ENCODE measurements at places on chromosomes 1 and 21. TPM values are rescaled to one million over a fixed set of nuclear protein-coding genes. Genes with fewer than 3 reads are reported as not detected.

GRCh38 chr1:81666586-81666985 is 134.1 kb upstream of the ADGRL2 start:
- DNase-seq: no peak

DNA sequence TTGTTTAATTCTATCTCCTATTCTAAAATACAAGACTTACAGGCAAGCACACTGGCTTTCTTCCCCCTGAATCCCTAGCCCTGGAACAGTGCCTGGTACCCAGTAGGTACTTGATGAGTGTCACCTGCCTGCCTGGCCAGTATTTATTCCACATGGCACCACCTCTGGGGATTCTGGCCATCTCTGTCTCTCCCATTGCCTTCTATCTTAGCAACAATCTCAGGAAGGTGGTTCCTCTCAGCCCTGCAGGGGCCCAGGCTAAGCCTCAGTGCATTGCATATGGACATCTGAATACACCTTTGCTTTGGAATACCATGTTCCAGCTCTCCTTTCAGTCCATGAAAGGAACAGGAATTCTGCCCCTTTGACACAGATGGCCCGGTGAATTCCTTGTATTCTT is 81.0 kb downstream of the HIVEP3 start:
- DNase-seq: no peak

DNA sequence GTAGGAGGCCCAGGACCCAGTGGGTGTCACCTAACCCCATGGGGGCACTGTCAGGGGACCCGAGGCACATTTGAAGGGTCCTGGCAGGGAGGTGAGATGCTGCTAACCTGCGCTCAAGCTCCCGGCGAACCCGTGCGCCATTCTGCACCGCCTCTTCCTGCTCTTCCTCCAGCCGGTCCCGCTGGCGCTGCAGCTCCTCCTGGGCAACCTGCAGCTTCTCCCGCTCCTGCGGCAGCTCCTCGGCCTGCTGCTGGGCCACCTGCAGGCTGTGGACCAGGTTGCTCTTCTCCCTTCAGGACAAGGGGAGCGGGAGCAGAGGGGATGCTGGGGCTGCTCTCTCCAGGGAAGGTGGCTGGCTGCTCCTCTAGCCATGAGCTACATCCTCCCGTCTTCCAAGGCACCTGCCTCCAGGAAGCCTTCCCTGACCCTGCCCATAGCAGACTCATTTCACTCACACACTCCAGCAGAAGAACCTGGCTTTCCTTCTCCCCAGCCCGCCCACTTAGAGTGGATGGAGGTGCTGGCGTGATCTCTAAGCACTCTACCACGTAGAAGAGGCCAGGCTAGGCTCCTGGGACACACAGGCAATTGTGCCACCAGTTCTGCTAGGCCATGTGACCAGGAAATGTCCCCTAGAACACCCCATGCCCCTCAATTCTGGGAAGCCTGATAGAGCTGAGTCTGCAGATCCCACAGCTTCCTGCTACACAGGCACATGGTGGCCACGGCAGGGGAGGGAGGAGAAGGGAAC is 15.2 kb upstream of the NBPF1 start:
- peak; percentile 66 for DNase-seq

- DNase-seq: no peak
Observed at GRCh38 chr1:151891512-151891911, 17.8 kb downstream of the THEM4 start.

DNA sequence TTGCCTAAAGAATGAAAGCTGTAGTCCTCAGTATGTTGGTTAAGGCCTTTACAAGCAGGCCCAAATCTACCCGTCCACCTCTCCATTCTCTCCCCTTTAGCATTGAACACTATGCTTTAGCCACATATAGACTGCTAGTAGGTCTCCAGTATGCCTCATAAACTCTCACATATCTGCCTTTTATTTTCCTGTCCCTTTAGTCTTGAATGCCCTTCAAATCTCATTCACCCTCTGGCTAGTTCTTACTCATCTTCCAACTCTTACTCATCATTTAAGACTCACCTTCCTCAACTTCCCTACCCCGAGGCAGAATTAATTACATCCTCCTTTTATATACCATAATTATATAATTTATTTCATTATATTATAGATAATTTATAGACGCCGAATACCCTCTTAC is 78.7 kb upstream of the TSPAN2 start:
- no peak for DNase-seq

DNA sequence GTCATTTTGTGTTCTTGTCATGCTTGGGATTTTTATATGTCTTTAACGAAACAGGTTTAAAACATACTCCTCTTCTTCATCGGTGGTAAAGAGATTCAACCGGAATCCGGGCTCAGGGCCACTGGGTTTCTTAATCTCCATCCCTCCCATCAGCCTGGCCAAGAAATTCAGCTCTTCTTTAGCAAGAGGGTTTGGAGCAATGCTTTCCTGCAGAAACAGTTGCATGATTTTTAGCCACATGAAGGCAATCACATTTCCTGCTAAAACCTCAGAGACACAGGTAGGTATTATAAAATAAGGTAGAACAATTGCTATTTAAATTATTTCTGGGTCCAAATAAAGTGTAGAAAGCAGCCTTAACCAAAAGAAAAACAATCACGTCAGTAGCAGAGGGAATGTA is 22.7 kb upstream of the LSM10 start:
- no peak for DNase-seq

GRCh38 chr1:38608202-38608864 is 251.2 kb downstream of the RRAGC start:
- DNase-seq: no peak

DNA sequence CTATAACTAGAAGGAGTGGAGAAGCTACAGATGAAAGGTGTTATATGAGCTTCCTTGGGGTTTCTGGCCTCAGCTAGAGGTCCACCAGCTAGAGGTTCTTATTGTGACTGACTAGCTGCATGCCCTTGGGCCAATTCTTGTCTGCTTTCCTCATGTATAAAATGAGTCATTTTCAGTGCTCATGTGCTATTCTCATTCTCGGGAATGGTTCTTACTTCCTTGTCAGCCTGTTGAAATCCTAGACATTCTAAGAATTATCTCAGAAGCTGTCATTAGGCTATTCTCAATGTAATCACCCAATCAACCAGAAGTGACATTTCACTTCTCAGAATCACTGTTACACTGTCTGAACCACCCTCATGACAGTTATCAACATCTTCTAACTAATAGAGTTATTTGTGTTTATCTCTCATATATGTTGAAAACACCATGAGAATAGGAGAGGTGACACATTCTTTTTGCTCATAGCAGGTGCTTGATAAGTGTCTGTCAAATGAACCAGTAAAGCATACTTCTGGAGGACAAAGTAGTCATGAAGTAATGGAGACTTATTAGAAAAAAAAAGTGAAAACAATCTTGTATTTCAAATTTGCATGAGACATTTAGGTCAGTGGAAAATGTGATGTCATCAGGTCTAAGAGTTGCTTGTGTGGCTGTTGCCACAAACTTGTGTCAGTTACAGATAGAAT is 122.8 kb upstream of the IVNS1ABP start:
- DNase-seq: no peak

GRCh38 chr1:244353551-244354091 is 98.1 kb downstream of the ADSS2 start:
- DNase-seq: peak; percentile 69

DNA sequence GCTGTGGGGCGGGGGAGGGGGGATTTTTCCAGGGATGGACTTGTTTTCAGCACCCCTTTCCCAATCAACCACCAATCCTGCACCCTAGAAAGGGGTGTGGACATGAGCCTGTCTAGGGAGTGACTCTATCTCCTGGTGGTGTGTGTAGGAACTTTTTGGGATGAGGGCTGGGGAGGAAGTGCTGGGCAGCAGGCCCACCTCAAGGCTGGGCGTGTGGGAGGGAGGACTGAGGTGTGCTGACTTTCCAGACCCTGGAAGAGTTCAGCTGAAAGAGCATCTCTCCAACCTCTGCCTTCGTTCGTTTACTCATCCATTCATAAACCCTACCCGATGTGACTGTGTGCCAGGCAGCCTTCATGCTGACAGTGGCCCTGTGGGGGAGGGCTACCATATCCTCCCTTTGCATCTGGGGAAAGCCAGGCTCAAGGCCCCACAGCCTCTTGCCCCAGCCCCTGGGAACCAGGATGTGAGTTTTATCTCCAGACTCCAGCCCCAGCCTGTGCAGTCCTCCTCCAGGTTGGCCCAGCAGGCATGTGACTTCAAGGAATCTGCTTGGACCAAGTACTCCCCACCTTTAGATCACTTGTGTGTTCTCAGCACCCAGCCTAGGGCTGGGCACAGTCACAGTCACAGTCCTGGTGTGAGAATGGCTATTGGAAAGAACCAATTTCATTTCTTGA is 6.7 kb downstream of the KNCN start:
- peak; percentile 2 for DNase-seq

GRCh38 chr21:27110956-27111355 is 144.1 kb upstream of the ADAMTS5 start:
- no peak for DNase-seq

GRCh38 chr1:151611288-151611790 is 511 bp upstream of the SNX27 start:
- DNase-seq: no peak

DNA sequence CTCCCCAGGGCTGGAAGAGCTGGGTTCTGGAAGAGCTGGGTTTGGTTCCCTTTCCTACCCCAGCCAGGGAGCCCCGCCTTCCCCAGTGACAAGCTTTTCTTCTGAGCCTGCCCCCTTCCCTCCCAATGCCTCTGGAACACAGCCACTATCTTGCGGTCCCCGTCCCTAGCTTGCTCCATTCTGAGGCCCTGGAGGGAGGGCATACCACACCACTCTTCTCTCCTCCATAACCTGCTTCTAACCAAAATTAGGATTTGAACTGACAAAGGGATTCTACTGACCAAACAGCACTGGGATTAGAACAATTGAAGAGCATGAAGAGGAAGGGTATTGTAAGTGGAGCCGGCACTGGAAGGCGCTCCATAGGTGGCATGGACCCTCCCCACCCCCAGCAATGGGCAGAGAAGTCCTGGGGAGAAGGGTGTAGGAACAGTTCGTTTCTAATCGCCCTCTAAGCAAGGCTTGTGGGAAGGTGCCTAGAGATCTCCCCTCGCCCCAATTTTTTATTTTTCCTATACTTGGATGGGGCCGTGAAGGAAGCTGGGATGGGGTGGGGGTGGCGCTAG is 690 bp downstream of the C1orf216 start:
- DNase-seq: peak; percentile 54

GRCh38 chr21:18340387-18340942 is 63.1 kb downstream of the TMPRSS15 start:
- no peak for DNase-seq

DNA sequence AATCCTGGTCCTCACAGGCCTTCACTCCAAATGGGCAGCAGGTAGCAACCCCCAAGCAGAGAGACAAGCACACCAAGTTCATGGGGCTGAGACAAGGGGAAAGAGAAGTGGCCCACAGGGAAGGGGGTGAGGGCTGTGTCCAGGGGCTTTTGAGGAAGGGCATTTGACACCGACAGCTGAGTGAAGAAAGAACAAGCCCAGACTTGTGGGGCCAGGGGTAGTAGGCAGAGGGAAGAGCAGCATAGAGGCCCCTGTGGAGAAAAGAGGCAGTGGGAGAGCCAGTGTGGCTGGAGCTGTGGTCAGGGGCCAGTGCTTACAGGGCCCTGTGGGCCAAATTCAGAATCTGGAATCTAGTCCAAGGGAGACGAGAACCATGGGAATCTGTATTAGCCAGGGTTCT is 85.4 kb downstream of the IGSF21 start:
- no peak for DNase-seq

GRCh38 chr1:16162163-16162822 is 6.4 kb upstream of the EPHA2 start:
- peak; percentile 81 for DNase-seq

DNA sequence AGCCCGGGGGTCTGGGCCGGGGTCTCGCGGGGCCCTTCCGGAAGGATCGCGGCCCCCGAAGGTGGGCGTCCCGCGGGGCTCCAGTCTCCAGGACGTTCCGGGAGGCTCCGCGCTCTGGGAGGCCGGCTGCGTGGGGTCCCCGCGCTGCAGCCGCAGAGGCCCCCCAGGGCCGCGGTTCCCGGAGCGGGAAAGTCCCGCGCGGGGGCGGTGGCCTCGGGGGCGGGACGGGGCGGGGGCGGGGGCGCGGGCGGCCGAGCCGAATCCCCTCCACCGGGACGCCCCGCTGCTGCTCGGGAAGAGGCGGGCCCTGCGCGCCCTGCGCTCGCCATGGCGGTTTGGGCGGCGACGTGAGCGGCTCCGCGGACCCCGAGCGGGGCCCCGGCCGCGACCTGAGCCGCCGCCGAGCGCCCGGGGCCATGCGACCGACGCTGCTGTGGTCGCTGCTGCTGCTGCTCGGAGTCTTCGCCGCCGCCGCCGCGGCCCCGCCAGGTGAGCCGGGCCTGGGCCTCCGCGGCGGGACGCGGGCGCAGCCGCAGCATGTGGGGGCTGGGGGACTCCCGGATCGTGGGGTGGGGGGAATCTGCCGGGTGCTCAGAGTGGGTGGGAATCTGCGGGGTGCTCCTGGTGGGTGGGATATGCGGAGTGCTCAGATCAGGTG is at the start of gene IFNGR2:
IFNGR2 (plus strand) TSS at position 286 of the 658 bp plus-strand sequence; CDS start at position 417, 131 bp downstream.
- peak; percentile 74 for DNase-seq

DNA sequence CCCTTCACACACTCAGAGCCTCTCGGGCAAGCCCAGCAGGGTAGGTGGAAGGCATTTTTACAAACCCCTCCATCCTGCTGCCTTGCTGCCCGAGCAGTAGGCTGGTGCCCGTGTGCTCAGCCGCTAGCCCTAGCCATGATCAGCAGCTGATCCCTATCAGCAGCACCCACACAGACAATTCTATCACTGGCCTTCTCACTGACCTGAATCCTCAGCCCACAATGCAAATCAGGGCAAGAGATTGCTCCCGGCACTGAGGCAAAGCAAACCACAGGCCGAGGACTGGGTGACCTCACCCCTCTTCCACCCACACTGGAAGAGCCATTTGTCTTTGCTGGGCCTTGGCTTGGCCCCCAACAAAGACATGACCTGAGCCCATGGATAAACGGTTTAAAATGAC is 895 bp upstream of the PDZK1 start:
- no peak for DNase-seq

DNA sequence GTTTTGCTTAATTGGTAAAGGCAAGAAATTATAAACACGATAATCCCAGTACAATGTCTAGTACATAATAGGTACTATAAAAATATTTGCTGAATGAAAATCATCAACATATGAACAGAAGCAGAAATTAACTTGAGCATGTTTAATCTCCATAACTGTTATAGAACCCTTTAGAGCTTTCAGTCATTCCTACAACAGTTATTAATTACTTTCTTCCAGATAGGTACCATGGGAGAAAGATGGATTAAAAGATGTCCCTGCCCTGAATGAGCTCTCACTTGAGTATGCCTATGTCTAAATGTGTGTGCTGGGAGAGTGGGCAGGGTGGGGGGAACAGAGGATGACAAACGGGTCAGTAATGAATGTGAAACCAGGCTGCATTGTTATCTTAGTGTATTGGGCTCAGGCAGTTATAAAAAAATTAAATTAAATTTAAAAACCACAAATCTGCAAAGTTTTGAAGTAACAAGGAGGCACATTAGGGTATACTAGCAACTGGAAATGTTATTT is 2.4 kb downstream of the EPS15 start:
- no peak for DNase-seq

DNA sequence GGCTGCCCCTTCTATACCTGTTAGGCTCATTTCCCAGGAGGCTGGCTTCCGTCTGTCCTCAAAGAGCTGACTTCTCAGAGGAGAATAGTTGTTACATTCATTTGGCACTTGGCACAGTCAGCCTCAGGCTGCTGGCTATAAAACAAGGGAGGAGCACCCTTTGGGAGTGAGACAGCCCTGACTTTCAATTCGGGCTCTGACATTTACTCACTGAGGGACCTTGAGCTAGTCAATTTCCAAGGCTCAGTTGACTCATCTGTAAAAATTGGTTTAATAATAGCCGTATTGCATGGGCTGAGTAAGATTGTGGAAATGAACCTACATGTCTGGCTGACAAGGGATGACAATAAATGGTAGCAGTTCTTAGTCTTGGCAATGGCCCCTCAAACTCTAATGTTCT is 13.7 kb downstream of the ALX3 start:
- no peak for DNase-seq

FMN2 gene
- 0.96 TPM for total RNA-seq

MRPL20 gene
- total RNA-seq: 106 TPM

GPR25 gene
- not detected for total RNA-seq

LCE3E gene
- not detected for total RNA-seq
